ENCODE measurements at places on chromosomes 12 and 14.

DNA sequence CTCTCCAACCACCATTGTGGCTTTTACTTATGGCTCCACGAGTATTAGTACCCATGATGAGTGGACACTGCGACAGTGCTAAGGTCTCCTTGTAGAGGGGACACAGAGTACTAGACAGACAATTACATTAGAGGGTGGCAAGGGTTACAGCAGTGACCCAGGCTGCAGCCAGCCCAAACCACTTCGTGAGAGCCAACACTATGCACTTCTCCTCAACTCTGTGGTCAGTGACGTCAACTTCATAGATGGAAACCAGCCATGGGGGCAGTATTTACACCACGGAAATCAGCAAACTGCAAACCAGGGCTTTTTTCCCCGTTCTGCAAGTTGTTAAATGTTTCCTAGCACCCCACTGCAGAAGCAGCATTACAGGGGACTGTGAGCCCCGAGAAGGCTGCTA, 61.6 kb upstream of the ZFP36L1 start:
- DNase-seq: peak; percentile 19

- no peak for DNase-seq
These were observed 81.2 kb upstream of the ETV6 start for GRCh38 chr12:11568155-11568761.

DNA sequence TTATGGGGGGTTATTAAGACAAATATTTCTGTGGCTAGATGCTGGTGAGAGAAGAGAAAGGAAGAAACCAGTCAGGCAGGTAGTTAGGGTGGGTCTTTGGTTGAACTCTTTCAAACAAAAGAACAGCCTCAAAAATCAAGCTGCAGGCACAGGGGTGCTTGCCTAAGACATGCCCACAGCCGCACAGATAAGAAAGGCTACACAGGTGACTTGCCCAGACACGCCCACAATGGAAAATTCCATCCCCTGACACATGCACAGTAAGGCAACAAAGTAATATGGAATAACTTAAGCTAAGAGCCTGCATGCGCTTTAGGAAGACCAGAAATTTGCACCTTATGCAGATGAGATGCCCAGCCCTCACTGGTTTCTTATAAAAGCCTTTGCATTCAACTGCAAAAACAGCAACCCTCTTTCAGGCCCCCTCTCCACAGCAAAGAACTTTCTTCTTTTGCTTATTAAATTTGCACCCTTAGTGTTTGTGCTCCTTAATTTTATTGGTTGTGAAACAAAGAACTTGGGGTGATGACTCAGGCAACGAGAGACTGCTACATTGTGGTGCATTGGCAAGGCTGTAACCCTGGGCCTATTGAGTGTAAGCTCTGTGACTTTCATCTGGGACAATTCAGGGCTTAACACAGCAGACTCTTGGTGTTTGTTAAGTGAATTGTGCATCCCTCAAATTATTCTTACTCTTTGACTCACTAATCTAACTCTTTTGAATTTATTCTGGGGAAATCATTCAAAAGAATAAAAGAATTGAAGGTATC, 149.4 kb downstream of the RPAP3 start:
- DNase-seq: no peak

DNA sequence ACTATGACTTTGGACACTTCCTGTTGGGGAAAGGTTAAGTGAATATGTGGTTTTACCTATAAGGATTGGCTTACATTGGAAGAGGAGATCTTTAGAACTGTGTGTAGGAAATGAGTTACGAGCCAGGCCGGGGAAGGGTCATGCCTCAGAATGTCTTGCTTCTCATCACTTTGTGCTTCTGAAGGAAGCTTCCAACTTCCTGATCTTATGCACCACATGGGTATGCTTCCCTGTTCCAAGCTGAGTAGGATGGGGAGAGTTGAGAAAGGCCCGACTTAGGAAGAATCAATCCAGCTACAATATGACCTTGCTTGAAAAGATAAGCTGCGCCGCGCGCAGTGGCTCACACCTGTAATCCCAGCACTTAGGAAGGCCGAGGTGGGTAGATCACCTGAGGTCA, 59.9 kb downstream of the STXBP6 start:
- no peak for DNase-seq

DNA sequence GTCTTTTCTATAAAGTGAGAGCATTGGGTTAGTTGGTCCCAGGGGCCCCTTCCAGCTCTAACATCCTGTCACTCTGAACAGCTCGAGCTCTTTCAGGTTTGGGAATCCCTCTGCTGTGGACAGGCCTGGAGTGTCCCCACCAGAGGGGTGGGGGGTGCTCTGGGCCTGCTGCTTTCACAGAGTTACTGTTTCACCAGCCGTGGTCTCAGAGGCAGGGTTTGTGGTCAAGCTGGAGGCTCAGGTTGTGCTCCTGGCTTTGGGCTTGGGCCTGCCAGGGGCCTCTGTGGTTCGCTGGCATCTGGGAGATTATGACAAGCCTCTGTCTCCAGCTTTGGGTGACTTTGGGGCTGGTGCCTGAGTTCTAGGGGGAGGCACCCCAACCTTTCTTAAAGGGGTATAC, 59.6 kb downstream of the FBXL14 start:
- peak; percentile 11 for DNase-seq

DNA sequence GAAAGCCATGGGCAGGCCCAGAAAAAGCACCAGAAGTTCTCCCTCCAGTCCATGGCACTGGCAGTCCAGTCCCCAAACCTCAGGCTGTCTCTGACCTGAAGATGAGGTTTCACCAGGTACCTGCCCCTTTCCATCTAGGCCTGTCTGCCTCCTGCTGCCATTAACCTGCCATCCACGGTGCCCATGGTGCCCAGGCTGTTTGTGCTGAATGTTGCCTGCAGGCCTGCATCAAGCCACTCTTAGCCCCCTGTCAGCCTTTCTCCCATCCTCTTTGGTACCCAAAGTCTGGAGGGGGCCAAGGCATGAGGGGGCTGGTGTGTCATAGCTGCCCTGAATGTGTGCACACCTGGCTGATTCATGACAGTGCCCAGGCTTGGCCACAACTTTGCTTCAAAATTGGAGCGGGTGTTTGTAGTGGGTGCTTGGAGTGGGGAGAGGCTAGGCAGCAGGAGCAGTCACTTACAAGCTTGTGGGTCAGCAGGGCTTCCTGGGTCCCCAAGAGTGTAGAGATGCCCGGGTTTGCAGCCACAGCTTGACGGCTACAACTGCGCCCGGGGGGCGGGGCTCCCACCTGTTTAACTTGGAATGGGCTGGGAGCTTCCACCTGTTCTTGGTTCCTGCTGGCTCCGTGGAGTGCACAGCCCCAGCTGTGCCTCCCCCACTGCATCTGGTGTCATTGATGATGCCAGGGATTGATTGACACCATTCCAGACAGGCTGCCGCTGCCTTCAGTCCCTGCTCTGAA, 88.5 kb downstream of the GPHN start:
- DNase-seq: no peak

GRCh38 chr14:101836135-101836534, 74.6 kb downstream of the PPP2R5C start:
- DNase-seq: peak; percentile 32

GRCh38 chr12:103560604-103561101, 26.4 kb upstream of the STAB2 start:
- DNase-seq: peak; percentile 99

- DNase-seq: peak; percentile 18
These were observed 105.3 kb upstream of the RTL1 start for GRCh38 chr14:101008631-101009336.

DNA sequence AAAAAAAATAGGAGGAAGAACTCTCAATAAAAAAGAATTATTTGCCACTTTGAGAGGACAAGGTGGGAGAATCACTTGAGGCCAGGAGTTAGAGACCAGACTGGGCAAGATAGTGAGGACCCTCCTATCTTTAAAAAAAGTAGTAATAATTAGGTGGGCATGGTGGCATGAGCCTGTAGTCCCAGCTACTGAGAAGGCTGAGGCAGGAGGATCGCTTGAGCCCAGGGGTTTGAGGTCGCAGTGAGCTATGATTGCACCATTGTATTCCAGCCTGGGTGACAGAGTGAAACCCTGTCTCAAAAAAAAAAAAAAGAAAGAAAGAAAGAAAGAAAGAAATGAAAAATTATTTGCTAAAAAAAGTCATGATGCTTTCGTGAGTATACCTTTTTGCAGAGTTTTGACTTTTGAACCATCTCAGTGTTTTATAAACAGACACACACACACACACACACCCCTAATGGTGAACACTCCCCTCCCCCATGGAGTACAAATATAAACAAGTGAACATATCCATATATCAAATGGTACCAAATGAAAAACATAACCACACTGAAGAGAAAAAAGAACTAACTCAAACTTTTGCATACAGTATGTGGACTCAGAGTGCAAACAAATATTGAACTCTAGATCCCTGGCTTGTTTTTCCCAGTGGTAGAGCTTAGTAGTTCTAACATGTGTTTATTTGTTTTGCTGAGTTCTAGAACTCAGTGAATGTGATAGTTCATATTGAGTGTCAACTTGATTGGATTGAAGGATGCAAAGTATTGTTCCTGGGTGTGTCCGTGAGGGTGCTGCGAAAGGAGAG, 27.7 kb upstream of the DNM1L start:
- DNase-seq: no peak

- DNase-seq: peak; percentile 90
These were observed 349.9 kb downstream of the ETNK1 start for GRCh38 chr12:22974865-22975264.

GRCh38 chr14:51676549-51676948, 24.8 kb downstream of the FRMD6 start:
- DNase-seq: no peak

DNA sequence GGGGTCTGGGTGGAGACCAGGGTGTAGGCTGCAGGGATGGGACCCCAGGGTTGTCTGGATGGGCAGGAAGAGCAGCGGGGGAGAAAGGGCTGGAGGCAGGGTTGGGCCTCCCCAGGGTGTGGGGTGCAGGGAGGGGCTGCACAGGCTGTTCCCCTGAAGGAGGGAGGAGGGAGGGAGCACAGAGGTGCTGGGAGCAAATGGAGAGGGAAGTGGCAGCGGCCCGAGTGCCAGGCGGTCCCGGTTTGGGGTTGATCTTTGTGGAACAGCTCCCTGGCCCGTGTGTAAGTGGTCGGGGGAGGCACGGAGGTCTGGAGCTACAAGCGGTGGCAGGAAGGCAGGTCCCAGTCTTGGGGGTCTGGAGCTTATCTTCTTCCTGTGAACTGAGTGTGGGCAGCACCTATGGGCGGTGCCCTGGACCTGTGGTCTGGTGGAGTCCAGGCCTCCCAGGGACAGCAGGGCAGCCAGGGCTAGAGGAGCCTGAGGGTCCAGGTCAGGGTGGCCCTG, 391.6 kb downstream of the TMEM121 start:
- no peak for DNase-seq

DNA sequence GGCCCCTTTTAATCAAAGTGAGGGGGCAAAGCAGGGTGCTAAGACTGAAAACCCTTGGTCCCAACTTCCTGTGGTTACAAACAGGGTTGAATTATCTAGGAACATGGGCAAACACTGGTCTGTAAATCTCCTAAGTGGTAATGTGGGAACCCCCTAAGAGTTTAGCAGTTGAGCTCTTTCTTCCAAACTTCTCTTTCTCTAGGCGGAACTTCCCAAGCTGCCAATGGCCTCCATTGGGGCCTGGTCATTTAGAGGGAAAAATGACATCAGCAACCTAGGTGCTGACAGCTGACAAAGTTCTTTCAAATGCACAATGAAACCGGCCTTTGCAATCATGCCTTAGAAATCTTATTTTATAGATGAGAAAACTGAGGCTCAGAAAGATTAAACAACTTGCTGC, 17.7 kb downstream of the HEBP1 start:
- DNase-seq: no peak

DNA sequence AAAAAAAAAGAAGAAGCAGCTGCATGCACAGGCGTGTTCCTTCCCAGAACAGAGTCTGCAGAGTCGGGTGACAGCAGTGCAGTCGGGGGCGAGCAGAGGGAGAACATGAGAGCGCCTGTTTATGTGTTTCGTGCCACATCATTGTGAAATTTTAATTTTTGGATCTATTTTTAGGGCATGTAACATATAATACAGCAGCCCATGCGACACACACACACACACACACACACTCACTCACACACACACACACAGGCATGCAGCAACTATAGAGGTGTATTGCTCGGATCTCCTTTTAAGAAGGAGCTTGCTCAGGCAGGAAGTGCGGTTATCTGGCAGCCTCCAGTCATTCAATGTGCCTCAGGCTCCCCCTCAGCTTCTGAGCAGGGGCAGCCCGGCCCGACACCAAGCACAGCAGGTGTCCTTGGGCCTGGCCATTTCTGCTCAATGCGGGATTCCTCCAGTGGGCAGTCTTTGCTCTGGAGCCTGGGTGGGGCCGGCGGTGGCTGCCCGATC, 71.8 kb downstream of the ZNF664 start:
- DNase-seq: no peak

GRCh38 chr12:92601176-92601575, 101.6 kb upstream of the PLEKHG7 start:
- no peak for DNase-seq

- DNase-seq: no peak
These were observed 15.8 kb downstream of the TSPAN8 start for GRCh38 chr12:71142016-71142415.

GRCh38 chr14:93936245-93936644, 9.1 kb downstream of the FAM181A start:
- peak; percentile 15 for DNase-seq

GRCh38 chr14:102949062-102949800, 26.8 kb downstream of the AMN start:
- peak; percentile 82 for DNase-seq

DNA sequence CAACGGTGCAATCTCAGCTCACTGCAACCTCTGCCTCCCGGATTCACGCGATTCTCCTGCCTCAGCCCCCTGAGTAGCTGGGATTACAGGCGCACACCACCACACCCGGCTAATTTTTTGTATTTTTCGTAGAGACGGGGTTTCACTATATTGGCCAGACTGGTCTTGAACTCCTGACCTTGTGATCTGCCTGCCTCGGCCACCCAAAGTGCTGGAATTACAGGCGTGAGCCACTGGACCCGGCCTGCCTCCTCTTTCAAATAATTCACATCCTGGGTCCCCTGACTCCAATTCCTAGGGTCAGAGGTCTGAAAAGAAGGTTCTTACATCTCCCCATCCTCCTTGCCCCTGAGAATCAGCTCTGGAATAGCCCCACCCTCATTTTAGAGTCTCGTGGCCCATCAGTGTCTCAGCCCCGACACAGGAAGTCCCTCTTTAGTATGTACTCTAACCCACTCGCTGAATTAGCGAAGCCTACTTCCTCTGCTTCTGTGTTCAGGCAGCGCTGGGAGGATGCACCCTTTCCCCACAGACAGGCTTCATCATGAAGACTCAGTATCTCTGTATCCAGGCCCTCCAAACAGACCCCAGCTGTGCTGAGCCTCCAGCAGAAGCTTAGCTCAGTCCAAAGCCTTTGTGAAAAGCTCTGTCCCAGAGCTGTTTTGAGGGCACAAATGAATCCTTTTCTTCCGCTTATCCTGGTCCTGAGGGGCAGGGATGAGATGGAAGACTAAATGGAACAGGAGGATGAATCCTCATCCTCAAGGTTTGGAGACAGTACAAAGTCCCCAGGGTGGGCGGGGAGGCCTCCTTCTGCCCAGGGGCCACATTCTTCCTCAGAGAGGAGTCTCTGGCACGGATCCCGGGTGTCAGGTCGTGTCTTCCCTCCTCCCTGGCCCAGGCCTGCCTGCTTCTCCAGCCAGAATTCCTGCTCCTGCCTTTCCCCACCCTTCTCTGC, 3.5 kb downstream of the LPAR5 start:
- peak; percentile 50 for DNase-seq

- peak; percentile 74 for DNase-seq
These were observed 598 bp downstream of the HIF1A start for GRCh38 chr14:61695695-61696527.

Data from EH (cell line).